ENCODE measurements at places on chromosomes 11 and 22.

DNA sequence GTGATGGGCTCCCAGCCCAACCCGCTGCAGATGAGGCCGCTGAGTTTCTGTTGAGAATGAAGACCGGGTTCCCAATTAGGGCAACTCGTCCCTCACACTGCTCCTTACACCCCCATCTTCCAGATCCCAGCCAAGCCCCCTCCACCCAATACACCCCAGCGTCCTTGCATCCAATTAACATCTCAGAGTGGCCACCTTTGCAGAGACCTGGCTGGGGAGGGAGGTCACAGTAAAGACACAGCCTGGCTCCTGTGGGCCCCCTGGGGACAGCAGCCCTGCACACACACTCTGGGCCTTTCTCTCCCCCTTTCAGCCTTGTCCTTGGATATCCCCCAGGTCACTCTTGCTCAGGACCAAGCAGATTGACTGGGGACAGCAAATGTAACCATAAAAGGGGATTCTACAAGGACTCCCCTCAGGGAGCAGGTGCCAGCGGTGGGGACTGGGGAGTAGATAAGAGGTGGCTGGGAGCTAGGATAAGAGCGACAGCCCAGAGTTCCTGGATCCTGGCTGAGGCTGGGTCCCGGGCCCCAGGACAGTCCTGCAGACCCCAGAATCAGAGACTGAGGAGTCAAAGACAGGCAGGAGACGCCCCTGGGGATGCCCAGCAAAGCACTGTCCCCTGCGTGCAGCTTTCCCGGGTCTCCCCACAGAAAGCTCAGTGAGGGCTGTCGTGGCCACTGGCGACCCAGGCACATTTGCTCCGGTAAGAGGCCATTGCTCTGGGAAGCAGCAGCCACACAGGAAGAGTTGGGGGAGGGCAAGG is 8.4 kb downstream of the APOBEC3A start:
- no peak for DNase-seq

DNA sequence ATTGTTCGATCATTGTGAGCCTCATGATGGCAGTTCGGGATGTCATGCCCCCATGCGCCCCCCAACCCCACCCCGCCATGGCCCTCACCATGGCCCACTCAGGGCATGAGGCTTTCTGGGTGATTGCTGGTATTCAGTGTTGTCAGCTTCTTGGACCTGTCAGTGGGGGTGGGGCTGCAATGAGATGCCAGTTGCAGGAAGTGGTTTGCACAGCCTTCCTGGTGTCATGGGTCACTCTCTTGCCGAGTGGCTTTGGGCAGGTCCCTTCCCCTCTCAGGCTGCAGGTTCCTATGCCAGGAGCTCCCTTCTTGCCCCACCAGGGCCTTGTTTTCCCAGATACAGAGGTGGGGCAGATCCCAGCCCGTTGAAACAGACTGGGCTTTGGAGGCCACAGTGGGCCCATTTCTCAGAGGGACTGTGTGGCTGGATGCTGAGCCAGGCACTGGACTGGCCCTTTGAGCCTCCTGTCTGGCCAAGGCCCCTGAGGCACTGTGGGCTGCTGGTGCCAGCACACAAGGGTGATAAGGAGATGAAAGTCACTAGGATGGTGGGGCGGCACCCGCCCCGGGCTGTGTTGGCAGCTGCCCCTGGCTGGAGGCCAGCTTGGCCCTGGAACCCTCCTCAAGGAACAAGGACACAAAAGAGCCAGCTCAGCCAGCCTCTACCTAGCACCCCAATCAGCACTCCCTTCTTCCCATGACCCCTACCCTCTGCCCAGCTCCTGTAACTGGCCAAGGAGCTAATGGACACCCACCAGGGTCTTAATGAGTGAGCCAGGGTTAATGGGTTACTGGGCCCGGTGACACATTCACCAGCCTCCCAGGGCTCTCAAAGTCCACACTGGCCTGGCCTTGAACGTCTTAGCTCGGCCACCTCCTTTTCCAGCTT is 1.5 kb upstream of the GGT1 start:
- no peak for DNase-seq

GRCh38 chr22:36286096-36286957 is 33.4 kb downstream of the APOL1 start:
- DNase-seq, result peak; percentile 91

- DNase-seq, result no peak
Measured at GRCh38 chr22:17097701-17098100, 12.9 kb downstream of the IL17RA start.

DNA sequence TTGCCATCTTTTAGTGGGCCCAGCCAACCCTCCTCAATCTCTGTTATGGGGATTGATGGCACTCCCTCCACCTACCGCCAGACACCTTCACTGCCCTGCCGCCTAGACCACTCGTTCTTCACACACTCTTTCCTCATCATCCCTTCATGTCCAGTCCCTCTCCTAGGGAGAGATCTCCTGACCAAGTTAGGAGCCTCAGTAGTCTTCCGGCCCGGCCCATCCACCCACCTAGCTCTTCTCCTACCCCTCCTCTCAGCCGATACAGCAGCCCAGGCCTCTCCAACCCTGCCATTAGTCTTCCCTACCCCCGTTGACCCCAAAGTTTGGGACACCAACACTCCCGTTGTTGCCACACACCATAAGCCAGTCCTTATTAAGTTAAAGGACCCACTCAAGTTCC is 11.0 kb upstream of the OR56A3 start:
- DNase-seq, result no peak
